Caki2 (cell line): ENCODE measurements at places on chromosomes 2 and 18. TPM values are rescaled to one million over a fixed set of nuclear protein-coding genes. Genes with fewer than 3 reads are reported as not detected.

LDAH gene
- 26.3 and 36.3 TPM in 2 replicates for total RNA-seq

PRKAG3 gene
- not detected in 2 replicates for total RNA-seq

PER2 gene
- 0.95 and 1.0 TPM in 2 replicates for total RNA-seq

REG3G gene
- not detected in 2 replicates for total RNA-seq

LINC00305 gene
- total RNA-seq: not detected in 2 replicates

TFCP2L1 gene
- total RNA-seq: 0.03 TPM in 1 of 2 replicates, not detected in the other

ADRA2B gene
- total RNA-seq: 0.32 TPM in 1 of 2 replicates, not detected in the other

IL1RL1 gene
- total RNA-seq: not detected in 2 replicates

SERPINB11 gene
- total RNA-seq: not detected in 2 replicates

ZBTB7C gene
- total RNA-seq: 0.03 and 0.84 TPM in 2 replicates

RESP18 gene
- not detected in 2 replicates for total RNA-seq

RFTN2 gene
- total RNA-seq: not detected in 2 replicates

SNORC gene
- total RNA-seq: 2.0 and 14.6 TPM in 2 replicates

GPR55 gene
- 0.03 and 0.49 TPM in 2 replicates for total RNA-seq

CD207 gene
- not detected in 2 replicates for total RNA-seq

EML6 gene
- total RNA-seq: not detected in 2 replicates

CDH7 gene
- not detected in 2 replicates for total RNA-seq

CHRND gene
- not detected in 2 replicates for total RNA-seq

STPG4 gene
- 0.37 and 3.2 TPM in 2 replicates for total RNA-seq

TUBB8B gene
- not detected in 2 replicates for total RNA-seq

RND3 gene
- 80.0 and 83.4 TPM in 2 replicates for total RNA-seq

ATP6V1B1 gene
- not detected in 2 replicates for total RNA-seq

EPG5 gene
- total RNA-seq: 2.4 and 4.0 TPM in 2 replicates

PASK gene
- total RNA-seq: 6.9 and 12.3 TPM in 2 replicates

UGT1A4 gene
- total RNA-seq: 0.10 and 3.3 TPM in 2 replicates

GPR45 gene
- total RNA-seq: 0.17 and 0.20 TPM in 2 replicates

SPDYA gene
- total RNA-seq: 0.10 TPM in 1 of 2 replicates, not detected in the other

SMYD1 gene
- total RNA-seq: not detected in 2 replicates

DLGAP1 gene
- total RNA-seq: 0.14 TPM in 1 of 2 replicates, not detected in the other

GKN2 gene
- total RNA-seq: not detected in 2 replicates

STK16 gene
- total RNA-seq: 45.2 and 60.8 TPM in 2 replicates

PDE1A gene
- not detected in 2 replicates for total RNA-seq

ERFE gene
- 39.5 and 53.4 TPM in 2 replicates for total RNA-seq

DNAH6 gene
- 0.10 TPM in 1 of 2 replicates, not detected in the other for total RNA-seq

NETO1 gene
- 7.6 and 8.1 TPM in 2 replicates for total RNA-seq

DAW1 gene
- total RNA-seq: 3.4 and 4.3 TPM in 2 replicates

AGAP1 gene
- 5.0 and 5.3 TPM in 2 replicates for total RNA-seq

MRPS9 gene
- total RNA-seq: 41.8 and 62.6 TPM in 2 replicates

EPB41L3 gene
- total RNA-seq: 1.6 TPM in 1 of 2 replicates, not detected in the other

UXS1 gene
- total RNA-seq: 174 and 197 TPM in 2 replicates

RTP5 gene
- not detected in 2 replicates for total RNA-seq

GRHL1 gene
- 0.43 and 9.1 TPM in 2 replicates for total RNA-seq

TMEM178A gene
- 0.24 TPM in 1 of 2 replicates, not detected in the other for total RNA-seq

LIMS3 gene
- 0.23 and 0.91 TPM in 2 replicates for total RNA-seq

SCG2 gene
- total RNA-seq: 2.4 and 3.1 TPM in 2 replicates

DSEL gene
- 0.74 and 1.3 TPM in 2 replicates for total RNA-seq

C1QL2 gene
- not detected in 2 replicates for total RNA-seq

MPP4 gene
- not detected in 2 replicates for total RNA-seq

ANKRD36B gene
- total RNA-seq: 6.4 and 7.8 TPM in 2 replicates

CYS1 gene
- total RNA-seq: 3.2 and 5.7 TPM in 2 replicates

SLC4A3 gene
- total RNA-seq: 0.75 and 3.5 TPM in 2 replicates

GAL3ST2 gene
- not detected in 2 replicates for total RNA-seq
